Thyroid gland (tissue), 4 donors: ENCODE measurements at places on chromosomes 7 and 10. TPM values are rescaled to one million over a fixed set of nuclear protein-coding genes. Genes with fewer than 3 reads are reported as not detected.

CPA2 gene
- not detected for total RNA-seq

NPSR1 gene
- not detected for total RNA-seq

DNA sequence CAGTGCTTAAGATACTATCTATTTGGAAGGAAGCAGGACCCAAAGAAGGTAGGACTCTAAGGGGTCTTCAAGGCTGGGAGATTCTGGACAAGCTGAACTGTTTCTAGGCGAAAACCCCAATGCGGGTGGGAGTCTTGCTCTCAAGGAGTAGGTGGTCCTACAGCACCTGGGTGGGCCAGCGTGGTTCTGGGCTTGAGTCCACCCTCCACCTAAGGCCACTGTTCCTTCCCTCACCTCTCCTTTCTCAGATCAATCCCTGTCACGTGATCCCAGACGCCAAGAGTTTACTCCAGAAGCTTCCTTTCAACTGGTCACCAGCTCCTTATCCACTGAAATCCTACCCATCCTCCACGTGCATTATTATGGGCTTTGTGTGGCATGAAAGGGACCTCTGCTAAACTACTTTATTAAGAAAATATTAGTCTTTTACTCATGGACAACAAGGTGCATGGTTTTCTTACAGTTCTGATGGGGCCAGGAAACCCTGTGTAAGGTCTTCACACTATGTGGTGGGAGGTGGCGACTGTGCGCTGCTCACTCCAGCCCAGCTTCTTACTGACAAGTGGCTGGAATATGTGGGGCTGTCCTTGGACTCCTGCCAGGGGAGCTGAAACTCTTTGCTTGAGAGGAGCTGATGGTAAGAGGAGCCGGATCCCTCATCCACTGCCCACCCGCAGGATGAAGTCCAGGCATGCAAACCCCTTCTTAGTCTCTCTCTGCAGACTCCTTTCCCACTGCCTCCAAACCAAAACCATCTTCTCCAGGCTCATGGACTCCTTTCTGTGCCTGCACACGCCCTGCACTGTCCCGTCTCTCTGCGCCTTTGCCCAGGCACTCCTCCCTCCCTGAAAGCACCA, 1.6 kb downstream of the ZNF746 start:
- peak; percentile 82 for DNase-seq
- no peaks in the 10 kb centered on the region for H3K27me3 ChIP-seq
- H3K27ac ChIP-seq: no peak overlapping the region
- peaks cover 14% of the 10 kb centered on the region for H3K4me1 ChIP-seq
- peaks cover 31% of the 10 kb centered on the region for H3K36me3 ChIP-seq

GRCh38 chr10:1149793-1150637, 93.8 kb downstream of the WDR37 start:
- no peak overlapping the region for H3K27ac ChIP-seq
- no peaks in the 10 kb centered on the region for H3K27me3 ChIP-seq
- no peak overlapping the region for H3K4me3 ChIP-seq
- DNase-seq: no peak
- H3K36me3 ChIP-seq: no peaks in the 10 kb centered on the region
- no peaks in the 10 kb centered on the region for H3K4me1 ChIP-seq

DNA sequence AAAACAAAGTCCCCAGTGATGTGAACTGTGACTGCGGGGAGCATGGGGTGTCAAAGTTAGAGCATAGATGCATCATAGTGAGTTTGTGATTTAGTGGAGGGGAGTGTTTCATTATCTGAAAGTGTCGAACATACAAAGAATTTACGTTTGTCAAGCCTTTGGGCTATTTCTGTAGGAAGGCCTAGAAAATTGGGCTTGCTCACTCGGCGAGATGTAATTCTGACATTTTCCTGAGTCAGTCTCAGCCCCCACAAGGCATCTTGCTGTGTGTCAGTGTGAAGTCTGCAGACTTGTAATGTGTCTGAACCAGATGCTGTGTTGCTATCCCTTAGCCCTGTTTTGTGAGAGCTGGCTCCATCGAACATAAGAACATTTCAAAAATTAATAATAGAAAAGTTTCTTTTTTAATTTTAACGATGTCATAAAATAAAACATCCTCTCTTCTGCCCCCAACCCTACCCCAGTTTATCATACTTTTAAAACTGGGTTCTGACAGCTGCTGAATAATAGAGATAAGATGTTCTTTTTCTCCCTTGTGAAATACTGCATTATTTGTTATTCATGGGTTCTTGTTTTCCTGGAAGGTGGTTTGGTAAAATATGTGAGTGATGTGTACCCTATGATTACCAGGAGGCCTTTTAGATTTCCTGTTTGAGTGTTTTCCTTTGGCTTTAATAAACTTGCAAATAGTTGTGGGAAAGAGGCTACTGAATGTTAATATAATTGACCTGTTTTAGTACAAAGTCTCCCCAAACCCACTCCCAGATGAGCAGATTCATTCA, 207.4 kb downstream of the GPR158 start:
- DNase-seq: no peak
- H3K27me3 ChIP-seq: no peaks in the 10 kb centered on the region
- H3K36me3 ChIP-seq: no peaks in the 10 kb centered on the region
- H3K4me3 ChIP-seq: no peak overlapping the region
- no peaks in the 10 kb centered on the region for H3K4me1 ChIP-seq

DNA sequence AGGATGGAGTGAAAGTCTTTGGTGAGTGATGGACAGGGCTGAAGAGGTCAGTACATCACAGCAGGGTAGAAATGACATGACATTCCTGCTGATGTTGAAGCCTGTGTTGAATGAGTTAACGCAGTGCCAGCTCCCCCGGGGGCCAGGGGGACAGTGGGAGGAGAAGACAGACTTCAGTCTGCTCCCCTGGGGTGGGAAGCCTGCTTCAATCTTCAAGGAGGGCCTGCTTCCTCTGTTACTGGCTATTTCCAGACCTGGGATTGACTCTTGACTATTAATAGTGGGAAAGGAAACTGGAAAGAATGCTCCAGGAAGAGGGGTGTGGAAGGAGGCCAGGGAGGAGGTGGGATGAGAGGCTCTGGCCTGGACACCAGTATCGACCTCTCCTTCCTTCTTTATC, 27.2 kb downstream of the PODXL start:
- H3K4me3 ChIP-seq: no peak overlapping the region
- H3K4me1 ChIP-seq: no peaks in the 10 kb centered on the region
- no peaks in the 10 kb centered on the region for H3K36me3 ChIP-seq
- H3K27ac ChIP-seq: no peak overlapping the region
- no peaks in the 10 kb centered on the region for H3K27me3 ChIP-seq
- no peak for DNase-seq
